ENCODE measurements at places on chromosomes 3 and 15.

GRCh38 chr3:183249006-183249718, 3.9 kb upstream of the B3GNT5 start:
- no peak for DNase-seq
- H3K4me3 ChIP-seq: no peak overlapping the region
- H3K4me1 ChIP-seq: peaks cover 6% of the 10 kb centered on the region
- no peaks in the 10 kb centered on the region for H3K27me3 ChIP-seq
- no peak overlapping the region for H3K27ac ChIP-seq

DNA sequence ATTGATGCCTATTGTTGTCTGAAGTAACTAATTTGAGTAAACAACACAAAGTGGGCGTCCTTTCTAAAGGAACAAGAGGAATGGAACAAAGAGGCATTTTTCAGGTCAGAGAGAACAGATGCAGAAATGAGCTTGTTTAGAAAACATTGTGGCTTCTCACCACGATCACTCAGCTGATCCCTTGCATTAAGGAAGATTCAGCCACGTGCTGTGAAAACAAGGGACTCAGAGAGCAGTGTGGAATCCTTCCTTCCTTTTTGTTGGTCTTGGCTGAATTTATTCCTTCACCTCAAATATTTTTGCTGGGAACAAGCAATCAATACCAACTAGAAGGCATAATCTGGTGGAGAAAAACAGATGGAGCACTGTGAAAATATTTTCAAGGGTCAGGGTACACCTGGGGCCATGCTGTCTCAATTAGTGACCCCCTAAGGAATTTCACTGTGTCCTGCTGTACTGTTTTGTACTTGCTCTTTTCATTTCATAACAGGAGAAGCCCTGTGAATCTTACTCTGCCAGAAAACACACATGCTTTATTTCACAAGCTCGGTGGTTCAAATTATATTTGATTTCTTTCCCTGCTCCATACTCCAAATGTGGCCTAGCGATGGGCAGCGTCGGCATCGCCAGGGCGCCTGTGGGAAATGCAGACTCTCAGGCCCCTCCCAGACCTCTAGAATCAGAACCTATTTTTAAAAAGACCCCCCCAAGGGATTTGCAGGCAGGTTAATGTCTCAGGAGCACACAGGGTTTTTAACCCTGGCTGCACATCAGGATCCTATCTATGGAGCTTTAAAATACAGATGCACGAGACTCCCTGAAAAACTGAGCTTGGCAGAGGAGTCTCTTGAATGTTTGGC, 11.6 kb upstream of the SLC6A20 start:
- no peaks in the 10 kb centered on the region for H3K36me3 ChIP-seq
- peak; percentile 17 for DNase-seq
- no peaks in the 10 kb centered on the region for H3K4me1 ChIP-seq
- no peaks in the 10 kb centered on the region for H3K27me3 ChIP-seq
- H3K4me3 ChIP-seq: no peak overlapping the region

DNA sequence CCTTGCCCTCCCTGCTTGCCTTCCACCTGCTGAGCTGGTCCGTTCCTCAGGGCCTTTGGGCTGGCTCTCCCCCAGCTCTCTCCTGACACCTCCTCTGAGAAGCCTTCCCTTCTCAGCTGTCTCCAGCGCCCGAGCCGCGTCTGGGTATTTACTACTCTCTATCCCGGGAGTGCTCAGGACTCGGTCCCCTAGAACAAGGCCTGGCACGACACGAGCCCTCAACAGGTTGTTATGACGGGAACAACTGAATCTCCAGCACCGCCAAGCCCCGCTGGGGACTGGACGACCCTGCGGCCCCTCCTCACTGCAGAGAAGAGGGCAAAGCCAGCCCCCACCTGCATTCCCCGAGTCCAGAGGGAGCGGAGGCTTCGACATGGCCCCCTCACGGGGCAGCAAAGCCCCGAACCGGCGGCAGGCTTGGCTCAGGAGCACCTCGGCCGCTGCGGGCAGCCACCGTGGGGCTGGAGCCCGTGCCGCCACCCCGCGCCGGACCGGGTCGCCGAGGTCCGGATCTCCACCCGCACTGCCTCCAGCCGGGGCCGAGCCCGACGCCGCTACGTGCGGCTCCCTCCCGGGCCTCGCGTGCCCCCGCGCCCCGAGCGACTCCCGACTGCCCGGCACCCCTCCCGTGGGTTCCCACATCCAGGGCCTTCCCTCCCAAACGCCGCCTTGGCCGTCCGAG, 792 bp downstream of the TPRA1 start:
- peak overlapping the region; percentile 76 for H3K4me3 ChIP-seq
- peak overlapping the region; percentile 66 for H3K27ac ChIP-seq
- H3K36me3 ChIP-seq: no peaks in the 10 kb centered on the region
- H3K4me1 ChIP-seq: peaks cover 33% of the 10 kb centered on the region
- H3K27me3 ChIP-seq: no peaks in the 10 kb centered on the region
- DNase-seq: peak; percentile 33

DNA sequence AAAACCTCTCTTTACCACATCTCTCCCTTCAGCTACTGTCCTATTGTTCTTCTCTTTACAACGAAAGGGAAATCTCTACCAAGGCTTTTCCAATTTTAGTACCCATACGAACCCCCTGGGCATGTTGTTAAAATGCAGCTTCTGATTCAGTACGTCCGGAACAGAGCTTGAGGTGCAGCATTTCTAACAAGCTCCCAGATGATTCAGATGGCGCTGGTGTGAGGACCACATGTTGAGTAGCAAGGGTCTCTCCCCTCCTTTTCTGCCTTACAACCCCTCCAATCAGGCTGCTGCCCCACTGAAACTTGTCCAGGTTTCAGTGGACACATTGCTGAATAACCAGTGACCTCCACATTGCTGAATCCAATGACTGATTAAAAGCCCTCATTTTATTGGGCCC, 177.1 kb upstream of the FEZF2 start:
- no peak overlapping the region for H3K27ac ChIP-seq
- peaks cover 33% of the 10 kb centered on the region for H3K27me3 ChIP-seq
- no peak overlapping the region for H3K4me3 ChIP-seq
- H3K36me3 ChIP-seq: no peaks in the 10 kb centered on the region
- no peak for DNase-seq

DNA sequence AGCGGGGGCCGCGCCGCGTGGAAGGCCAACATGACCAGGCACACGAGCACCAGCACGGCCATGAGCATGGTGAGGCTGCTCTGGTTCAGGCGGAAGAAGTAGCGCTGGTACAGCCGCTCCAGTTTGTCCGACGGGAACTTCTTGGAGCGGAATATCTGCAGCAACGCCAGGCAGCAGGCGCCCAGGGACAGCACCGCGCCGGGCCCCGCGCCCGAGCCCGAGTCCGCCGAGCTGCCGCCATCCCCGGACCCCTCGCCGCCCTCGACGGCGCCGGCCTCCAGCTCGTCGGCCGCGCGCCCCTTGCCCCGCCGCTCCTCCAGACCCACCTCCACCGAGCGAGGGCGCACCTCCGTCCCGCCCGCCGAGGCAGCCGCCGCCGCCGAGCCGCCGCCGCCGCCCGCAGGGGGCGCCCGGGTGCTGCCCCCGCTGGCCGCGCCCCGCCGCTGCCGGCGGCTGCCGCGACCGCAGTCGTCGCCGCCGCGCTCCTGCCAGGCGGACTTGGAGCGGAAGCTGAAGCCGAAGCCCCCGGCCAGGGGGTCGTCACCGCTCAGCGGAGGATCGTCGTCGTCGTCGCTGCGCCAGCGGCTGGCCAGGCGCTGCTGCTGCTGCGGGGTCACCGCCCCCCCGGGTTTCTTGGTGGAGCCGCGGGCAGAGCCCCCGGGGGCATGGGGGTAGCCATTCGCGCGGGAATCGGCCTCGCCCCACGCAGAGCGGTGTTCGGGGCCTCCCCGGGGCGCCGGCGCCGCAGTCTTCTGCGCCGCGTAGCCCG, 957 bp downstream of the ADCY5 start:
- peak overlapping the region; percentile 18 for H3K4me3 ChIP-seq
- H3K27ac ChIP-seq: no peak overlapping the region
- no peak for DNase-seq
- H3K4me1 ChIP-seq: peaks cover 20% of the 10 kb centered on the region
- no peaks in the 10 kb centered on the region for H3K36me3 ChIP-seq

DNA sequence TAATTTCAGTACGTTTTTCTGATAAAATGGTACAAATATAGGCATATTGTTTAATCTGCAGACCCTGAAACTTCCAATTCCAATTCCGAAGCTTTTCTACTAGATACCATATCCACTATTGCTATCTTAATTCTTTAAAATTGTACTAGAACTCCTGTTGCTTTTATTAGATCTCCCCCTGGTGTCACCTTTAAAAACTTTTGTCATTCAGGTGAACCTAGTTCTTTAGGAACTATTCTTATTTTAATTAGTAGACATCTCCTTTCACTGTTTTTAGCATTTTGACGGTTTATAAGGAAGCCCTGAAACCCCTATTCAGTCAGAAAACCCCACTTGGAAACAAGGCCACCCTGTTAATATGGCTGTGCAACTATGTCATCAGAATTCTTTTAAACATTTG, 22.3 kb downstream of the C2CD4B start:
- H3K27me3 ChIP-seq: no peaks in the 10 kb centered on the region
- H3K4me1 ChIP-seq: no peaks in the 10 kb centered on the region
- no peaks in the 10 kb centered on the region for H3K36me3 ChIP-seq
- no peak overlapping the region for H3K27ac ChIP-seq

- no peak for DNase-seq
- no peak overlapping the region for H3K27ac ChIP-seq
- no peaks in the 10 kb centered on the region for H3K27me3 ChIP-seq
- H3K36me3 ChIP-seq: no peaks in the 10 kb centered on the region
- no peak overlapping the region for H3K4me3 ChIP-seq
Observed at GRCh38 chr15:39211108-39211979, 369.5 kb upstream of the THBS1 start.

DNA sequence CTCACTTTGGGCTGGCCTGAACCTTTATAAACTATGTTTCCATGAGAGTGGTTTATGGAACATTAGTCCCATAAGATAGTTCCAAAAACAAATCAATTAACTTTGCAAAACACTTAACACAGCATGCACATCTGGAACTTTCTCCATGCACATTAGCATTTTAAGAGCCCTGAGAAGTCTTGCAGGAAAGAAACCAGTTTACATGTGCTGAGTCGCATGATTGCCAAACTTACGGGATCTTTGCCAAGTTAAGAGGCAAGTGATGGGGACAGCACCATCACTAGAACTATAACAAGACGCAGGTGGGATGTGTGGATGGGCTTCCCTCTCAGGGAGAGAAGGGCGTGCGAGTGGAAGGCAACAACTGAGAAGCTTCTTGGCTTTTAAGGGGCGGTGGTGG, 20.7 kb downstream of the ADAMTS9 start:
- peaks cover 9% of the 10 kb centered on the region for H3K4me1 ChIP-seq
- DNase-seq: peak; percentile 52
- no peaks in the 10 kb centered on the region for H3K27me3 ChIP-seq
- H3K27ac ChIP-seq: peak overlapping the region; percentile 53
- H3K4me3 ChIP-seq: no peak overlapping the region
- no peaks in the 10 kb centered on the region for H3K36me3 ChIP-seq

DNA sequence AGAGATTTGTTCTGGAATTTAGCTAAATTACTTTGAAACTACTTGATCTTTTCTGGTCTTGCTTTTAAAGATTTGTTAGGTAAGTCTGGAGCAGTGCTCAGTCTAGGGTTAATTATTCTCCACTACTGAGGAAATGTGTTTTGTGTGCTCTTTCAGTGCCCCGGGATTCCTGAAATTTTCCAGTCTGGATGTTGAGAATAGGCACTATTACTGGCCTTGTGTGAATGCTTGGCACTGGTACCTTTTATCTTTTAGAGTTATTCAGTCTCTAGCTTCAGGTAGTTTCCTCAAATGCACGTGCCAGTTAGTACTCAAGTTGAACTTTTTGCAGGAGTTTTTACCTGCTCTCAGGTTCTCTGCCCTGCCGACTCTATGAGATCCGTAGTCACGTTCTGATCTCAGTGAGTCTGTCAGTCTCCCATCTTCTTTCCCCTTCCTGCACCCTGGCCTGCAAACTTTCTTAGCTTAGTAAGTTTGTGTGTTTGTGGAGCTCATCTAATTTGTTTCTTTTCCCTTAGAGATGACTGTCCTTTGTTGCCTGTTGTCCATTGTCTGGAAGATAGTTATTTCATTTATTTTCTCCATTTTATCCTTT, 39.5 kb downstream of the TCF12 start:
- H3K4me1 ChIP-seq: peaks cover 4% of the 10 kb centered on the region
- H3K36me3 ChIP-seq: no peaks in the 10 kb centered on the region
- H3K27me3 ChIP-seq: no peaks in the 10 kb centered on the region
- no peak overlapping the region for H3K4me3 ChIP-seq

- DNase-seq: no peak
- H3K4me3 ChIP-seq: no peak overlapping the region
- H3K36me3 ChIP-seq: no peaks in the 10 kb centered on the region
- H3K4me1 ChIP-seq: no peaks in the 10 kb centered on the region
- H3K27me3 ChIP-seq: no peaks in the 10 kb centered on the region
- H3K27ac ChIP-seq: no peak overlapping the region
Observed at GRCh38 chr3:115226844-115227445, 79.9 kb upstream of the ZBTB20 start.

GRCh38 chr3:5437783-5438323, 250.3 kb downstream of the EDEM1 start:
- no peak overlapping the region for H3K27ac ChIP-seq
- DNase-seq: no peak
- H3K4me3 ChIP-seq: no peak overlapping the region
- H3K4me1 ChIP-seq: no peaks in the 10 kb centered on the region

DNA sequence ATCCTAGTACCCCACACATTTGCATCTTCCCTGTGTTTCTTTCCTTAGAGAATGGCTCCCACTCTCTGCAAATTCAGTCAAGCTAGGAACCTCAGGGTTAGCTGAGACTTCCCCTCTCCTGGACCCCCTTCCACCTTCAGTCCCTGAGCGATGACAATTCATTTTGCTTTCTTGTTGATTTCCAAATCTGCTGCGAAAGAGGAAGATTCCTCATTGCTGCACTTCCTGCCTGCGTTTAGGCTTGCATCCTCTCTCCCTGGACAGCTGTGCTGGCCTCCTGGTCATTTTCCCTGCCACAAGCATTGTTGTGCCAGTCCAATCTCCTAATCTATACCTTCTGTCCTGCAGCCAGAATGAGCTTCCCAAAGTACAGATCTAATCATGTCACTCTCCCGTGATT, 12.3 kb upstream of the DGKG start:
- no peaks in the 10 kb centered on the region for H3K4me1 ChIP-seq
- H3K27ac ChIP-seq: no peak overlapping the region
- no peaks in the 10 kb centered on the region for H3K36me3 ChIP-seq
- H3K27me3 ChIP-seq: peaks cover 30% of the 10 kb centered on the region
- no peak for DNase-seq

DNA sequence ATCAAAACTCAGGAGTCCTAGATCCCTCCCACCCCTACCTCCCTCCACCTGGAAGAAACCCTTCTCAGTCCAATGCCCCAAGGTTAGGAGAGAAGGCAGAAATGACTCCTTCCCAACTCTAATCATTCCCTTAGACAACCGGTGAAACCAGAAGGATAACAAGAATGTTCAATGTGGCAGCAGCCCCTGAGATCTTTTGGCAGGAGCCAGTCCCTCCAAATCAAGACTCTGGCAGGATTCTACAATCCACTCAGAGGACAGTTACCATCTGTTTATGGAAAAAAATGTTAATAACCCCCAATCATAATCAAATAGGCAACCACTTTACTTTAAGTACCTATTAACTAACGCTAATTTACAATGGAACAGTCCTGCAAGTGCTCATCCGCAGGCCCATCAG, 136.5 kb downstream of the NTRK3 start:
- H3K4me3 ChIP-seq: no peak overlapping the region
- no peaks in the 10 kb centered on the region for H3K4me1 ChIP-seq
- H3K36me3 ChIP-seq: no peaks in the 10 kb centered on the region
- no peak overlapping the region for H3K27ac ChIP-seq
- no peaks in the 10 kb centered on the region for H3K27me3 ChIP-seq

All from mesenchymal stem cell (in vitro differentiated cells and primary cell).